ENCODE measurements at places on chromosomes 4 and X.

DNA sequence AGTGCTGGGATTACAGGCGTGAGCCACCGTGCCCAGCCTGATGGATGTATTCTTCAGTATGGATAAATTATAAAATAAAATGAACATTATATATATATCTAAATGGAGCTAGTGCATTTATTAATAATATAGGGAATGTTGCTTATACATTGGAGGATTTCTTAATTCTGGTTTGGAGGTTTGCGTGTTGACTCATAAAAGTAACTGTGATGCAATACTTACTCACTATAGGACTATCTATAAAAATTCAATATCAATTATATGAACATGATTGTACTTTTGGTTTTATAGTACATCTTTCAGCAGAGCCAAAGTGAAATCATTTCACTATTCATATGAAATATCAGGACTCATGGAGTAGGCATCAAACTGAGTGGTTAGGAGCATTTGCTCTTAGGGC lies 3.2 kb upstream of the AREG start:
- no peak for DNase-seq

- no peak for DNase-seq
These were observed 19.4 kb downstream of the LYAR start for GRCh38 chr4:4270529-4270928.

DNA sequence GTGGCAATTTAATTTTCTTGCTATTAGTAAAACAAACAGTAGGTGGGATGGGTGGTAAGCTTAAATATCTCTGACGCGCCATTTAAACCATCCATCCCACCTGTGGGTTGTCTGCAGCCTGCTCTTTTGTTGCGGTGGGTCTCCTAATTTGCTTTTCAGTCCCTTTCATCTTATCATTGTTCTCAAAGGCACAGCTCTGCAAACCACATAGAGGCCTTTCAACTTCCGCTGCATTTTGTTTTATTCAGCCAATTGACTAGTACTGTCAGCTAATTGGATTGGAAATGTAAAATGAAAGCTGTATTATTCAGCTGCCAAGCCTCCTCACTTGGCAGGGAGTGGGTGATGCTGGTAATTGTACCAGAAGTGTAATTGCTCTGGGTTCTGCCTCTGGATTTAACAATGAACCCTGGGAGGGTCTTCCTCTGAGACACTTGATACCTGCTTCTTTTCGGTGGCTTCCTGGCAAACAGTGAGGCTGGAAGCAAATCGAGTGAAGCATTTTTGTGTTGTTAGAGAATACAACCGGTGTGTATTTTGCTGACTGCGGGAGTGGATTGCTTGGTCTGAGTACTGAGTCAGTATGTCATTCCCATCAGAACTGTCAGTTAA lies 165.6 kb downstream of the FRAS1 start:
- no peak for DNase-seq

GRCh38 chrX:11474021-11474420 lies 180.8 kb downstream of the AMELX start:
- no peak for DNase-seq

DNA sequence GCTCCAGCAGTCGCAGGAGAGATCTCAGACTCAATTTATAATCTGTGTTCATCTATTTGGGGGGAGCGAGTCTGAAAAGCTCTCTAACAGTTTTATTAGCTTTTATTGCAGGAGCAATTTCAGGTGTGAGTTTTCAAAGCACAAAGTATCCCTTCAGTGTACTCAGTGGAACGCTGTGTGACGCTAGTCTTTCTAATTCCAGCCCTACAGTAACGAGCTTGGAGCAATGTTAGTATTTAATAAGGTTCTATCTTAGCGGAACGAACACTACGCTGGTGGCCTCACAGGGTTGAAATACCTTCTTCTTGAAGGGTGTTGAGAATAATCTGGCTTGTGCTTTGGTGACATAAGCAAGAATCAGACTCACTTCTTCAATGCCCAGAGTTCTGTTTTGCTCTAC lies 8.4 kb downstream of the HS3ST1 start:
- DNase-seq = no peak

DNA sequence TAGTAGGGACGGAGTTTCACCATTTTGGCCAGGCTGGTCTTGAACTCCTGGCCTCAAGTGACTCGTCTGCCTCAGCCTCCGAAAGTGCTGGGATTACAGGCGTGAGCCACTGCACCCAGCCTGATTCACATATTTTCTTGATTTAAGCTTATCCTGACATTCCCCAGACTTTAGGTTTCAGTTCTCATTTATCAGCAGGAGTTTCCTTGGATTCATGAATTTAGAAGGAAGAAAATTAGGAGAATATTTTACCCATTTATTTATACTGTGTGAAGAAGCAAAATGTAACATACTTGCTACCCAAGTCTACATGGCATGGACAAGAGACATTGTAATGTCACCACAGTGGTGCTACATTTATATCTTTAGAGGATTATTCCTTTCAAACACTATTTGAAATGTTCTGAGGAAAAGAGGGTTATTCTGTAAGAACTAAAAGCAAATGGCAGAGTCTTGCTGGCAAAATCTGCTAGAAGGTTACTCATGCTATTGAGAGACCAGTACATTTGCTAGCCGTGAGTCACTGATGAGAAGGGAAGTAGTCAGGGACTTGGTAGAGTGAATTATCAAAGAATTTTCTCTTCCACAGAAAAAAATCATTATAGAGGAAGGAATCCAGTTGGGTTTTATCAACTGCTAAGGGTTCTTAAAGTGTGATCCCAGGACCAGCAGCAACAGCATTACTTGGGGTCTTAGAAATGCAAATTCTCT lies 26.1 kb upstream of the CFAP299 start:
- DNase-seq = no peak

- DNase-seq = no peak
These were observed 60.4 kb downstream of the SHROOM2 start for GRCh38 chrX:9846631-9847030.

- no peak for DNase-seq
These were observed 19.2 kb upstream of the ATXN3L start for GRCh38 chrX:13338996-13339515.

GRCh38 chrX:45322382-45322781 lies 121.7 kb upstream of the DIPK2B start:
- DNase-seq = no peak

DNA sequence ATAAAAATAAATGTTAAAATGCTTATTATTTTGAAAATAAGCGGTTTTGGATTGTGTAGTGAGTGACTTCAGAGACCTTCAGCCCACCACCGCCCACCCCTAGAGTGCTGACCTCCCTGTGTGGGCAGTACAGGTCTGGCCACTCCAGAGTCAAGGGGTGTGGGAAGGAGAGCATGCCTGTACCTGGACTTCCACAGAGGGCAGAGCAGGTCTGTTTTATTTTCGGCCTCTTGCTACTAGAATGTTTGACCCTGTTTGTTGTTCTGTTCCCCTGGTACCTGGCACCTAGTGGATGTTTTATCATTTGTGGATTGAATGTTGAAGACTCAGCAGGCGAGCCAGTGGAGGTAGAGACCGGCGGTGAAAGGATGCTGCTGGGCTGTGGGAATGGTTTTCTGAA lies 14.3 kb downstream of the PIGG start:
- DNase-seq = no peak

GRCh38 chr4:112348488-112349158 lies 51.5 kb downstream of the ALPK1 start:
- no peak for DNase-seq

GRCh38 chr4:106362086-106362825 lies 6.3 kb downstream of the GIMD1 start:
- DNase-seq = no peak

GRCh38 chrX:154398668-154399526 lies 720 bp downstream of the RPL10 start:
- DNase-seq = peak; percentile 59

DNA sequence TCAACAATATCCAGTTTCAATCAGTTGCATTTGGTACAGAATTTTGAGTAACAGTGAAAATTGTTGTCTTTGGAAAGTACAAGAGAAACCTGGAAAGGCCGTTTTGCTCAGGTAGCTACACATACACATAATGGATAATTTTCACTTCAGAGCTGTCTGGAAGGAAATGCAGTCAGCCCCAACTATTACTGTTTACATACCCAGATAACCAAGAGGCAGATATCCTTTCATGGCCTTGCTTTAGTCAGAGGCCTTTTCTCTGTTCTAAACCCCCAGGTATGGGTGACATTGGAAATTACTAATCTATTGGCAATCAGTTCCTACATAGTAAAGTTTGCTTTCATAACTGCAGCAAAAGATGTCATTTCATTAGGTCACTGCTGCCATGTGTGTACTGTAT lies 244.9 kb upstream of the EMCN start:
- no peak for DNase-seq

DNA sequence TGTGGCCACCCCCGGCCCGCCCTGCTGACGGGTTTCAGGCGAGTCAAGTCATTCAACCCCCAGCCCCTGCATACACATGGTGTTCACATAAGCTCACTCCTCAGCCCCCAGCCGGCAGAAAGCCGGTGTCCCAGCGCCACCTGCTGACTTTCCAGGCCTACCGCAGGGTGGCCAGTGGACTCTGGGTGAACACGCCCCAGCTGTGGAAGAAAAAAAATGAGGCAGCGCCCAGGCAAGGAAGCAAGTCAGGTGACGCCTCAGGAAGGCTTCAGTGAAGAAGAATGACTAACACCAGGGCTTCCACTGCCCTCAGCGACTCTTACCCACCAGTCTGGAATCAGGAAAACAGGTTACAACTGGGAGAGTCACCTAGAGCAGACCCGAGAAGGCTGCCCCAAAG lies 15.8 kb downstream of the BCAP31 start:
- no peak for DNase-seq

DNA sequence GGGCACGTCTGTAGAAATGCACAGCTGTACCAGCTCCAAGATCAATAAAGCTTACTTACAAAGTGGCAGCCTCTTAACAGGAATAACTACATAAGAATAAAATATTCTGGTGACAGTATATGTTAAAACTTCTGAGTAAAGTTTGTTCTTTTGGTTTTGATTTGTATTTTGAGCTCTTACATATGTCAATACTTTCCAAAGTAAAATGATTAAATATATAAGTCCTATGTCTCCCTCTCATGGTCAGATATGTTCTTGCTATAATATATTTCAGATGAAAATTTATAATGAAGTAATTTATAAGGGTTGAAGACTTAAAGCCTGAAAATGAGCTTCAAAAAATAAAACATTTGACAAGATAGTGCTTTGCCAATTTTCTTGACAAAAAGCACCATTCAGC lies 254.4 kb downstream of the NPFFR2 start:
- no peak for DNase-seq

DNA sequence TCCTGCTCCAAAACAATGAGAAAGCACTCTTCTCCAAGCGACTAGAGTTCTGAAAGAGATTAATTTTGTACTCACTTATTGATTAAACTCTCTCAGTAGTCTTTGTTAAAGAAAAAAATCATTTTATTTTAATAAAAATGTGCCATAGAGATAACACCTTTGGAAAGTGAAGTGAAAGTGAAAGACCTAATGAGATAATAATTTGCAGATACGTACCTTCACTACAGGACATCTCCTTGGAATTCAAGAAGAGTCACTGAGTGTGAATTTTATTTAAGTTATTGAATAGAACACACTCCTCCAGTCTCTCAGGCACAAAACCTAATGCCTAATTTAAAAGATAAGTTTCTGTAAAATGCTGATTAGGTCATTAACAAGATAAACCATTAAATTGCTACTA lies 1070.6 kb upstream of the GRID2 start:
- DNase-seq = no peak

- no peak for DNase-seq
These were observed 357 bp upstream of the ETNPPL start for GRCh38 chr4:108763226-108763593.

GRCh38 chr4:47451657-47452056 lies 11.8 kb downstream of the COMMD8 start:
- no peak for DNase-seq

DNA sequence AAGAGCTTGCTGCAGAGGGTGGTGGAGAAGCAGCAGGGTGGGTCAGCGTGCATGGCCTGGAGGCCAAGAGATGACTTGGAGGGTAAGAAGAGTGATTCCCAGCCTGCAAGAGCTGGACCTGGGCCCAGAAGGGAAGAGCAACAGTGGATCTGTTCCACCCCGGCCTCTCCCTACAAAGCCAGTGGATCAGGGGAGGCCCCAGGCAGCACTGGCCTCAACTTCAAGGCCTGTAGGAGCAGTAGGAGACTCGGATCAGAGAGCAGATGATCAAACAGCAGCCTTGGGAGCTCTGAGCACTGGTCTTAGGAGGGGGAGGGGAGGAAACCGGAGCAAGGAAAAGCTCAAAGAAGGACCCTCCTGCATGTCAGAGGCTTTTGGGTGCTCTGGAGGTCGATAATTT lies 7.6 kb downstream of the L1CAM start:
- DNase-seq = no peak

DNA sequence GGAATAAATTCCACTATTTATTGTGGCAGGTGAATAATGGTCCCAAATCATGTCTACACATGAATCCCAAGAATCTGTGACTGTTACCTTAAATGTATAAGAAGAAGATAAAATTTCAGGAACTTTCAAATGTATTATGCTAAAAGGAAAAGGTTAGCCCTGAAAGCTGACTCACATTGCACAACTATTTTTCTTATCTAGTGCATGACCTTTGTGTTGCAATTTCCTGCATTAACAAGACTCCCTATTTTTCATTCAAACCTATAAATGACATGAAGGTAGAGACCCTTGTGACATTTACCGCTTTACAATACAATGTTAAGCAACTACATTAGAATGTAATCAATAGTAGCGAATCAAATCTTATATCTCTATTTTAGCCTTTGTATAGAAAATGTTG lies 36.7 kb downstream of the UBQLN2 start:
- DNase-seq = no peak

DNA sequence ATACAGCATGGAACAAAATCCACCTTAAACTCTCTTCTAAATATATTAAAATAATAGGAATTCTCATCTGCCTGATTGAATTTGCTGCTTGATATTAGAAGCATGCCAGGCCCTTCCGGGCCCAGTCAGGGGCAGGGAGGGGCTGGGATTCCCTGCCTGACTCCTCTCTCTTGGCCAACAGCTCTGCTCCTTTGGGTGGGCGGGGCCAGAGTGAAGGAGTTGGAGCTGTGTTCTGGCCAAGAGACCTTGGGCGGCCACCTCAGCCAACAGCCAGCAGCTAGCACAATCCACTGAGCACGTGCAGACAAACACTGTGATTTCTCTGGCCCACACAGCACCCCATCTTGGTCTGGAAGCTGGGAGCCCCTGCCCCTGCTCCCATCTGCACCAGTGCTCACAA lies 140.3 kb downstream of the PJA1 start:
- no peak for DNase-seq

DNA sequence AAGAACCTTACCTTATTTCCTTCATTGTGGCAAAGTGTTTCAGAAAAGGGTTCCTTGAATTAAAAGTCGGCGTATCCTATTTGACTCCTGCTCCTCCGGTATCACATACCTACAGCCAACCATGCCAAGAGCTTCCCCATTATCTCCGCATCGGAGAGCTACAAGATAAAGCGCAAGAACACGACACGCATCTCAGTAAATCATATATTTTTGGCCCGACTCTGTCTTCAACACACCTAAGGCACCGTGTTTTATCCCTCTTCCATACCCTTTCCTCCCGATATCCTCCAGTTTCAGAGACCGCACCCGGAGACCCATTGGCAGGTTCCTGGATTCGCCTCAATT lies 497 bp upstream of the THAP9 start:
- no peak for DNase-seq

GRCh38 chrX:66014084-66014483 lies 25.8 kb downstream of the VSIG4 start:
- DNase-seq = no peak

GRCh38 chr4:99436976-99437722 lies 2.0 kb upstream of the ADH7 start:
- no peak for DNase-seq

GRCh38 chrX:72131317-72132294 lies at the start of gene RTL5:
TSS of gene RTL5 (minus strand) at chrX:72131915.
- peak; percentile 22 for DNase-seq

GRCh38 chr4:133152831-133153481 lies 3.9 kb downstream of the PCDH10 start:
- no peak for DNase-seq
